ENCODE measurements at places on chromosomes 7 and 10.

DNA sequence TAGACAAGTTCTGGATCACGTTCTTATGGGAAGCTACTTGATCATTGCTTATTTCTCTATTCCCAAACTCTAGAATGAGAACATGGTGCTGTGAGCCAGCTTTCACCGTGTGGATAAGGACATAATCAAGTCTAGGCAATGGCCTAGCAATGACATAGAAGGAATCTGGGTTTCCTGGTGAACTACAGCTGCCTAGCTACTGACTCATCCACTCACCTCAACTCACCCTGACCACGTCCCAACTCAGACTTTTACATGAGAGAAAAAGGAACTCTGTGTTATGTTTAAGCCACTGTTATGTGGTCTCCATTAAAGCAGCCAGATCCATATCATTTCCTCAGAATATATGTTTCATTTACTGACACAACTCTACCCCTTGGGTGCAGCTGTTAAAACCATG lies 18.8 kb upstream of the MET start:
- no peak for DNase-seq

DNA sequence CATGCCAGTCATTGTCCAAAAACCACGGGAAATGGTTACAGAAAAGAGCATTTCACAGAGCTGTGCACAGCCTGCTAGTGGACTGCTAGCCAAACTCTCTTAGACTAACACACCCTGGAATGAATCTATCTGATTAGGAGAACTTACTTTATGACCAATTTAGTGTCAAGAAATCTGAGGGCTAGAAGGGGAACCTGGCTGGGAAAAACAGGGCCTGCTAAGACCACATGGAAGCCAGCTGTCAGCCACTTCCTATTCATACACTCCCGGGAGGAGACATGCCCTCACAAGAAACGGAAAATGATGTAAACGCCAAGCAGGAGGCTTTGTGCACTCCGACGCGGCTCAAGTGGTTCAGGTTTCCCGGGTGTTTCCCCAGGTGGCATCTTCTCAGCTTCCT lies 54.8 kb downstream of the MPP7 start:
- no peak for DNase-seq

DNA sequence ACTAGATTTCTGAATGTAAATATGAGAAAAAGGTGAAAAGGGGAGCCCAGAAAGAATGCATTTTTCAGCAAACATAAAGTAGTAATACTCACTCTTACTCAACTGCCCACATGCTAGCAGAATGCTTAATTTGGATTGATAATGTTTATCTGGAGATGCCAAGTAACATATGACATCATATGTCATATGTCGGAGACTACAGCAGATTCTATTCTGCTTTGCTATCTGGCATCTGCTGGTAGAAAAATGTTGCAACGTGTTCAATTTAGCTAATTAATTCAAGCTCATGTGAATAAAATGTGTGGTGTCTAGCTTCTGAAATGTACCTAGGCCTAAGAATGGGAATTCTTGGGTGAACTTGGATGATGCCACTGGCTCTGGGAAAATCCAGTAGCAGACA lies 4.5 kb downstream of the BBIP1 start:
- DNase-seq = no peak

DNA sequence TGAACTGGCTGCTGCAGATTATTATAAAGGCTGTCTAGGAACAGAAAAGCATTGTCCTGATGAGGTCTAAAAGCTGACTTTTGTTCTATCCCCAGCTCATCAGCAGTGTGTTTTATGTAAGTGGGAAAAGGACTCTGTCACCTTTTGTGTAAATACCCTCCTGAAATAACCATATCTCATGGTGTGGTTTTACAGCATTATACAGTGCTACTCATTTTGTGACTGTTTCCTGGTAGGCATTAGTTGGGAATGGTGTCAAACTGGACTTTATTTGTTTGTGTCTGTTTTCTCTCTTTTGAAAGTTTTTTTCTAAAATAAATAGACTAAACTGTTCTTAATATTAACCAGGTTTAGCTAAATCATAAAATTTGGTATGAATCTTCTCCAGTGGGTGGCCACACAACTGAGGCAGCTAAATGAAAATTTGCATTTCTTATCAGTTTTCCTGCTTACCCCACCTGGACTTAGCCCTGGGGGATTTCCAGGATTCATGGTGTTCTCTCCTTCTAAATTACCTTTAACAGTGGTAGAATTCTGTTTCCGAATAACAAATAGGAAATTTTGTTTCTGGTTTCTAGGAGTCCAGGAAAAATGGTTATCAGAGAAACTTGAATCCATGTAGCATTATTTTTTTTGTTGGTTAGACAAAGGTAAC lies 140.9 kb downstream of the LHFPL3 start:
- DNase-seq = no peak

GRCh38 chr7:138668229-138668596 lies 32.9 kb downstream of the SVOPL start:
- no peak for DNase-seq

GRCh38 chr10:71440506-71441035 lies 43.9 kb downstream of the CDH23 start:
- DNase-seq = no peak

DNA sequence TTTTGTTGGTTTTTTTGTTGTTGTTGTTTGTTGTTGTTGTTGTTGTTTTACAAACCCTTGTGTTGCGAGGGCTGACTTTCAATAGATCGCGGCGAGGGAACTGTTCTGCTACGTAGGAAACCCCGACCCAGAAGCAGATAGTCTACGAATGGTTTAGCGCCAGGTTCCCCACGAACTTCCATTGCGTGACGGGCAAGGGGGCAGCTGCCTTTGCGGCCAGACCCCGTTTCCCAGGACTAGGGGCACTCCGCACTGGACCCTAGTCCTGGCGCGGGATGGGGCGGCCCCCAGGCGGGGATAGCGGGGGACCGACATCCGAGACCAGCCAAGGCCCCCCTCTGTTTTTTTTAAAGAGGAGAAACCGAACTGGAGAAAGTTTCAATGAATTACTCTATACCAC lies 119.6 kb downstream of the LRRTM3 start:
- DNase-seq = no peak

GRCh38 chr7:129840757-129841156 lies 112.0 kb downstream of the UBE2H start:
- DNase-seq = no peak

DNA sequence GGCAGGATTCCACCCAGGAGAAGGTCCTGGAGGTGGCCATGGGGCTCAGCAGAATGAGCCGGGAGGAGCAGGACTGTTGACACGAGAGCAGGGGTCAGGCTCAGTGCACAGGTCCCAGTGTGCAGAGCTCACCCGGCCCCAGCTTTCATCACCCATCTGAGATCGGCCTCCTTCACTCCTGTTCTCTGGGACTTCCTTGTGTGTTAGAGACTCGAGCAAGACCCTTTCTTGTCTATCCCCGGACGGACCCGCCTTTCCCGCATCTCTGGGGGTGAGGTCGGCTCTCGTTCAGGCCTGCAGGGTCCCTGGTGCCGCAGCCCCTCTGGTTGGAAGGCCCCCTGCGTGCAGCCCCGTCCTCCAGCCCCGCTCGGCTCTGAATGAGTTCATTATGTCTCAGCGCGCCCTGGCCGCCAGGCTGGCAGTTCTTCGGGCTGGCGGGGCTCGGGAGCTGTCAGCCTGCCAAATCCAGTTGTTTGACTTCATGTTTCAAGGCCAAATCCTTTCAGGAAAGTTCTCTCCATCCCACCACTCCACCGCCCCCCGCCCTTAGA lies 127.9 kb downstream of the LHPP start:
- DNase-seq = peak; percentile 42

DNA sequence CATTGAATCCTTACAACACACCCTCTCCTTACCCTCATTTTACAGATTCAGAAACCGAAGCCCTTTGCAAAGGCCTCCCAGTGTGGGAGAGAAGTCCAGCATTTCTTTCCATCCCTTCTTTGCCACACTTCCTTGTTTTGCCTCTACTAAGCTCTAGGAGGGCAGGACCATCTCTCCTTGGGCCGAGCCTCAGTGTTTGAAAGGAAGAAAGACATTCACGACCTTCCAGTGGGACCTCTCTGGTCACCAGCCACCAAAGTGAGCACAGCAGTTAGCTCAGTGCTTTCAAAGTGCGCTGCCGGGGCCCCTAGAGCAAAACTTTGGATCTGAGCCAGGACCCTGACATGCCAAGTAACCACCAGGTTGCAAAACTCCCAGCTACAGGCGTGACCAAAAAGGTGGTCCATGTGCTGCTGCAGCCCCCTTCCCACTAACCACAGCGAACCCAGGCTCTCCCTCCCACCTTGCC lies 12.4 kb downstream of the CTBP2 start:
- DNase-seq = no peak

- DNase-seq = no peak
Observed at GRCh38 chr7:10662491-10662890, 311.2 kb upstream of the PHF14 start.

- no peak for DNase-seq
Observed at GRCh38 chr7:22220941-22221340, 136.0 kb downstream of the RAPGEF5 start.

DNA sequence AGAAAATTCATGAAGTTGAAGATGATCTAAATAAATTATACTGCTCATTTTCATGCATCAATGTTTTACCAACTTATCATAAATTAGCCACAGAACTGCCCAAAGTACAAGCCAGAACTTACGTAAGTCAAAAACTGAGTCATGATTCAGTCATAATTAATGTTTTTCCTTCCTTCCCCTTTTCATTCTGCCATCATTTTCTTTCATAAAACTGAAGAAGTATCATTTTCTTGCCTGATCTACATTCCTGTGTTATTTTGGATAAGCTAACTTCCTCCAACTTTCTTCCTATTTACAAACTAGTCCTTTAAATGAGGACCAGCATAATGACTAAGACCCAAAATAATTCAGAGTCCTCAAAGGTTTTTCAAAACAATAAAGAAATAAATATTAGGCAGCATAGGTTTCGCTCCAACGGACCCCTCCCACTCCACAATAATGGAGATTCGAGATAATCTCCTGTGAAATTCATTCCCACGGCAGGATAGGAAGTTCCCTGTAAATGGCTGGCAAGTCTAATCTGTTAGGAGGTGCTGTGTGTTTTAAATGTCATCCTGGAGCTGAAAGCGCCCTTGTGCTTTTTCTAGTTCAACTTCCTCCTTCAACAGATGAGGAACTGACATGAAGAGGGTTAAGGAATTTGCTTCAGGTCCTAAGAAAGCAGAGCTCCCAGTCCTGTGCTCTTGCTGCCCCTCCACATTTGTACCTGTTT lies 218.9 kb downstream of the DOCK4 start:
- no peak for DNase-seq

GRCh38 chr7:120404042-120404441 lies 131.1 kb downstream of the KCND2 start:
- no peak for DNase-seq

All from DMS79 (cell line).